Left colon (tissue), 2 donors: ENCODE measurements at places on chromosomes 13 and 19.

DNA sequence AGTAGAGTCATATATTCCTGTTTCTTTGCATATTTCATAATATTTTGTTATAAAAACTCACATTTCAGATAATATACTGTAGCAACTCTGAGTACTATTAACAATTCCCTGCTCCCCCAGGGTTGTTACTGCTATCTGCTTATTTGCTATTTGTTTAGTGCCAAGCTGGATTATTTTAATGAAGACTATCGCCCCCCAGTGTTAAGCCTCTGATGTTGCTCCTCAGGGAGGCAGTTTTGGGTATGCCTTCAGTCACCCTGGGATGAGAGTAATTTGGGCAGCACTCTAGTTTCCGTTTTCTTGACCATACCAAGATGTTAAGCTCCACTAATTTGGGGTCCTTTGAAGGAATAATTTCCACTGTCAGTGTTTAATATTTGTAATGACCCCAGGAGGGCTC, 46.0 kb downstream of the MICU2 start:
- no peak for DNase-seq

- no peak for DNase-seq
These were observed 17.1 kb upstream of the LATS2 start for GRCh38 chr13:21078501-21078900.

DNA sequence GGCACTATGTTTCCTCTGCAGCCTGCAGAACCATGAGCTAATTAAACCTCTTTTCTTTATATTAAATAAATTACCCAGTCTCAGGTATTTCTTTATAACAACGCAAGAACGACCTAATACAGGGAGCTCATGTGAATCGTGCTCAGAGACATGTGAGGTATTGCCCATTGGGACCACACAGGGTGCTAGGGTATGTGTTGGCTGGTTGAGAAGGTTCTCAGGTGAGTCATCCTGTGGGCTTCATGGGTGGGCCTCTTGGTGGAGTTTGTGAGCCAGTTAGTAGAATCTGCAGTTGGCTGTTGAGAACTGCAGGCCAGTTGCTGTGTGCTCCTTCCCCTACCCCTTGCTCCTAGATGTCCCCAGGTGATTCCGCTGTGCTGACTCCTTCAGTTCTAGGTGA, 163.0 kb downstream of the HS6ST3 start:
- DNase-seq = no peak

DNA sequence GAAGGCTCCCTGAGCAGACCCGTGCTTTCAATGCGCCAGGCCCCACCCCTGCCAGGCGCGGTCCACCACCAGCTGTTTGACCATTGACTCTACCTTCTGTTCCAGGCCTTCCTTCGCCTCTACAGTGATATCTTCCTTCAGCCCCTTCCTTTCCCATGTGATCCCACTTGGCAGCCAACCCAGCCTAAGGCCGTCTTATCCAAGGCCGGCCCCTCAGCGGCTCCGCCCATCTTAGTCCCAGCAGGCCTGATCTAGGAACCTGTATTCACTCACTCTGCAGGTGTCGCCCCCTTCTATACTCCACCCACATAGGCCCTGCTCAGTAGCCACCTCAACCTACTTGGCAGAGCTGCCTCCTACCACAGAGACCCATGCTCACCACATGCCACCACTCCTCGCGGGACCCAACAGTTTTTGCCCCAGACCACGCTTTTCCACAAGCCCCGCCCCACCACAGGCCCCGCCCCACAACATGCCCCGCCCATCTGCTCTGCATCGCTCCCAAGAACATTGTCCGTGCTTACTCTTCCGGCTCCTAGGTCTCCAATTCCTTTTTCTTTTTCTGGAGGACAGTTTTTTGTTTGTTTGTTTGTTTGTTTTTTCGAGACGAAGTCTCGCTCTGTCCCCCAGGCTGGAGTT, 2.9 kb downstream of the RASIP1 start:
- no peak for DNase-seq

GRCh38 chr13:27535546-27535945, 84.8 kb downstream of the LNX2 start:
- DNase-seq = no peak

- no peak for DNase-seq
These were observed 25.9 kb upstream of the SERPINE3 start for GRCh38 chr13:51313619-51314018.

GRCh38 chr13:41267106-41267505, 3.7 kb upstream of the MTRF1 start:
- no peak for DNase-seq

- DNase-seq = peak; percentile 96
These were observed 7.1 kb downstream of the GPR108 start for GRCh38 chr19:6730153-6730804.

- DNase-seq = no peak
These were observed 22.8 kb upstream of the ZNF83 start for GRCh38 chr19:52660981-52661380.

GRCh38 chr13:73742982-73743381, 391.2 kb downstream of the KLF12 start:
- DNase-seq = no peak

GRCh38 chr13:29679396-29680053, 84.0 kb upstream of the SLC7A1 start:
- DNase-seq = no peak

DNA sequence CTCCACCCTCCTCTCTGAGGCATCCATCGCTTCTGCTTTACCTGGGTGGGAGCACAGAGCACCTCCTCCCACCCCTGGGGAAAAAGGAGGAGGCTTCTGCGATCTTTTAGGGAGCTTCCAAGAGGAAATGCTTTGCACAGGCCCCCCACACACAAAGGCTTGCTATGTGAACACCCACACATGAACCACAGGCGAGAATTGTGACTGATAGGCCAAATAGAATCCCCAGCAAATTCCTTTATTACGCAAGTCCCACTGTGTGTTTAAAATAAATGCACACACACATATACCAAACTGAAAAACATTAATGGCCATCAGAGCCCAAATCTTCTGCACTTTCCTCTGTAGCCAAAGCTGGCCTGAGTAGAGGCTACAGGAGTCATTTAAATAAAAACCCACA, 50.6 kb downstream of the HSPH1 start:
- no peak for DNase-seq

DNA sequence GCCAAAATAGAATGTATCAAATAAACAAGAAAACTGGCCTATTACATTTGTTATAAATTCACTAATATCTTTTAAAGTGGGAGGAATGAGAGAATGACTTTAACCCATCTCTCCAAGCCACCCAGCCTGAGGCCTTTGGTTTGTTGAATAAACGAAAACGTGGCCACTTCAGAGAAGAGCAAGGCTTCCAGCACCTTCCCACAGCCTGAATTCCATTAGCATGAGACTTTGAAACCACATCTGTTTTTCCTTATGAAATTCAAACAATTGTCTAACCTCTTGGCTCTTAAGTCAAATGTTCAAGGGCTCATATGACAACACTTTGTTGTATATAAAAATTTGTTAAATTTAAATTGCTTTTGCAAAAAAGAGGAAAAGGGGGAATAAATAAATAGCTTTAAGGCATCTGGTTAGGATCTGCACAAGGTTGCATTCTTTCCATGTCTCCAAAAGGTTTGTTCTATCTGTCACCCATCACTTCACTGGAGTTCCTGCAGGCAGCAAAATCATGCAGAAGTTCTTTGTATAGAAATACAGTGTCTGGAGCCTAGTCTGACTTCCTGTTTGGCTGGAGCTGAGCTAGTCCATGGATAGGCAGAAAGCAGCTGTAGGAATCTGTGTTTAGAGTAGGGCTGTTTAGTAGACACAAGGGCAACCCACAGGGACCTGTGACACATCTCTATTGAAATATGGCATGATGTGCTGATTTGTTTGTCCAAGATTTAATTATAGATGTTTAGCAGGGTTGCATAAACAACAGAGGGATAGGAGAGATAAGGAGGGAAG, 502.3 kb downstream of the KCTD12 start:
- DNase-seq = peak; percentile 4

- DNase-seq = no peak
These were observed 74.4 kb downstream of the ALOX5AP start for GRCh38 chr13:30809787-30810186.
